Right lung (tissue), 10 donors: ENCODE measurements at places on chromosomes 16 and 17. TPM values are rescaled to one million over a fixed set of nuclear protein-coding genes. Genes with fewer than 3 reads are reported as not detected.

The CDR2 gene
- polyA plus RNA-seq, result 28.7 TPM

DNA sequence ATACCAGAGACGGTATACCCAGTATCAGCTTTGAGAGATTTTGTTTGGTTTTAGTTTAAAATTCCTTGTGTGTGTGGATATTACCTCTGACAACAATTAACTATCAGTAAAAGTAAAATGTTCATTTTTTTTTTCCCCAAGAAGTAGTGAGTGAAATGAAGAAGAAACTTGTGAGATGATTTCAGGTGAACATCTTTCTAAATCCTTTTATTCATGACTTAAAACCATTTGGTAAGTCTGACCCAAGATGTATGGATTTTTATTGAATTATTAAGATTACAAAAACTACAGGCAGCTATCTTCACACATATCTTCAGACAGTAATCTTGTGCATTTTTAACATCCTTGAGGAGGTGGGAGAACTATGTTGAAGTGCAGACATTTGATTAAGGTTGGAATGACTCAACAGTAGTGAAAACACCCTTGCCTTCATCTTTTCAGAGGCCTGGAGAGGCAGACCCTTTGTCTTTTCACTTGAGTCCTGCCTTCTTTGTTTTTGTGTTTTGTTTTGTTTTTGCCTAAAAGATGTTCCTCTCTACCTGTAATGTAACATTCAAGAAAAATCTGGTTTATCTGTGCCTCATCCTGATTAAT lies 240.3 kb upstream of the TBX2 start:
- no peak for DNase-seq

The ZP2 gene
- 1.3 TPM for polyA plus RNA-seq

GRCh38 chr17:50483266-50483665 lies 4.6 kb downstream of the RSAD1 start:
- DNase-seq, result no peak

- no peak for DNase-seq
These were observed 2.2 kb downstream of the NUBP1 start for GRCh38 chr16:10745841-10746240.

GRCh38 chr17:29612094-29612403 lies 10.7 kb downstream of the CORO6 start:
- no peak for DNase-seq

The SMPD3 gene
- 1.9 TPM for polyA plus RNA-seq

DNA sequence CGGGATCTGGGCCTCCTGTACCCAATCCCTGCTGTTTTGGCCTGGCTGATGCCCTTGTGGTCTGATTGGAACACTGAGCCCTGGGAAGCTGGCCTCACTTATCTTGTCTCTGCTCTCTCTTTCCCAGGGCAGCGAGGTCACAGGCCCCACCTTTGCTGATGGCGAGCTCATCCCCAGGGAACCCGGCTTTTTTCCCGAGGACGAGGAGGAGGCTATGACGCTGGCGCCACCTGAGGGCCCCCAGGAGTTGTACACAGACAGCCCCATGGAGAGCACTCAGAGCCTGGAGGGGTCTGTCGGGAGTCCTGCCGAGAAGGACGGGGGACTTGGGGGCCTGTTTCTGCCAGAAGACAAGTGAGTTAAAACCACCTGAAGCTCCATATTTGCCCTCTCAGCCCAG lies 126.0 kb downstream of the RAB11FIP4 start:
- no peak for DNase-seq

The SPATA22 gene
- not detected for polyA plus RNA-seq

GRCh38 chr17:83119987-83120864 lies 40.8 kb downstream of the METRNL start:
- DNase-seq, result no peak

The NACA2 gene
- 2.1 TPM for polyA plus RNA-seq

- no peak for DNase-seq
These were observed 253.8 kb upstream of the CDH11 start for GRCh38 chr16:65375651-65376050.

- DNase-seq, result no peak
These were observed 11.1 kb downstream of the KRT23 start for GRCh38 chr17:40926341-40926740.

GRCh38 chr17:59962739-59963318 lies 1.7 kb downstream of the RNFT1 start:
- DNase-seq, result no peak

DNA sequence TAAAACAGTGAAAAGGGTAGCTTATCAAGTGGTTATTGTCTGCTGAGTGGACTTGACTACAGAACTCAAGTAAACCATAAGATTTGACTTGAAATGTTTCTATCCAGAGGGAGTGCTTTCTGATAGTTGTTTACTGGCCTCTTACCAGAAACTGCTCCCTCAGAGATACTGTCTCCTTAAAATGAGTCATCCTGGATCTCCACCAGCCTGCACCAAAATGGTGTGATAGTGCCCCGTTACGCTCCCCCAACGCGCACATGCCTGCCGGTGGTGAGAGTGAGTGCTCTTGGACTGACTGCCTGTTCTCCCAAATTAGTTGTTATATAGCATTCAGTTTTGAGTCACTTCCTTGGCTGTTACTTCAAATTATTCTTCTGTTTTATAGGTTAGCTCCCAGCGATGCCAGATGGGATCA lies 22.9 kb downstream of the PRCD start:
- peak; percentile 72 for DNase-seq

DNA sequence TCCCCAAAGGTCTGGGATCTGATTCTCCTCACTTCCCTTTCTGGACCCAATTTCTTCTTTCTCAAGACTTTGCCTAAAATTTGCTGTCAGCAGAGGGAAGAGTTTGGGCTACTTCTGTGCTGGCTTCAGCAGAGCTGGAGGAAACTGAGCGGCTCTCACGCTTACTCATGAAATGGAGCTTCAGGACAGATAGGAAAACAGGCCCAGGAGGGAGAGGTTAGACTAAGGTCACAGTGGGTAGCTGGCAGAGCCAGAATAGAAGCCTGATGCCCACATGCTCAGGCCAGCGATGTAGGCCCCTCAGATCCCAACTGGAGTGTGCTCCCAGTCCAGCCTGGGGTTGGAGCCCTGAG lies 593 bp downstream of the SLC38A7 start:
- no peak for DNase-seq

- DNase-seq, result no peak
These were observed 9.0 kb downstream of the MAP2K6 start for GRCh38 chr17:69423450-69423849.

The NXPH3 gene
- 1.4 TPM for polyA plus RNA-seq

The METTL2A gene
- polyA plus RNA-seq, result 19.9 TPM

The HBZ gene
- 4.1 TPM for polyA plus RNA-seq

GRCh38 chr16:14366447-14366846 lies 263.6 kb downstream of the PARN start:
- DNase-seq, result no peak

The SEPTIN12 gene
- 0.38 TPM for polyA plus RNA-seq

DNA sequence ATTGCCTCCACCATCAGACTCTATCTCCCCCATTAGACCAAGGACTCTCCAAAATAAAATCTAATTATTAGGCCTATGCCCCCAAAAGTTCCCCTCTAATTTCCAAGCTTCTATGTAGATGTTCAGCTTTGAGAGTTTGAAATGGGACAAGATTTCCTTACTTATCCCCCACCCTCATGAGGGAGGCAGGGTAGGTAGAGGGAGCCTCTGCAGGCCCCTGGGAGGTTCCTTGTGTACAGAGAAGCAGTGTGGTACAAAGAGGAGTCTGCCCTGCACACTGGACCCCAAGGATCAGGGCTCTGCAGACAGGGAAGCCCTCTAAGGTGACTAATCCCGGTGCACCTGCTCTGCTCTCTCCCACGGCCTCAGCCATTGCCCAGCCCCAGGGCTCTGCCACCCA lies 2.5 kb downstream of the KRT17 start:
- no peak for DNase-seq

GRCh38 chr16:89089120-89089519 lies 4.5 kb upstream of the ACSF3 start:
- DNase-seq, result no peak

GRCh38 chr16:68289621-68290329 lies 21.0 kb downstream of the SLC7A6OS start:
- no peak for DNase-seq

GRCh38 chr16:57628008-57628781 lies at the start of gene ADGRG1:
Gene ADGRG1, plus strand, starts transcription at chr16:57628630. Its CDS starts 21,658 bp downstream, at chr16:57650288.
- no peak for DNase-seq

The PLCG2 gene
- polyA plus RNA-seq, result 7.0 TPM

DNA sequence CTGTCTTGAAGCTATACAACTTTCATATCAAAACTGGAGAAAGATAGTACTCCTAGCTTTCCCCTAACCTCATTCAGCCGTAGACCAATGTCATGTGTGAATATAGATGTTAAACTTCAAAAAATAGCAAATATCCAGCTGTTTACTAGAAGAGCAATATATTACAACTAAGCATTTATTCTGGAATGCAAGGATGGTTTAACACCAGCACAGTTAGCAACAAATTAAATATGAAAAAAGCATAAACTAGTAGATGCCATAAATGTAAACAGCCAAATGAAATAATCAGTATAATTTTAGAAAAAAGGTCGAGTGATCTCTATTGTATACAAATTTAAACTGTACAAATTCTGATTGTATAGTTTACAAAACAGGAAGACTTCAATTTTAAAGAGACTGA lies 59.7 kb downstream of the SDR42E1 start:
- no peak for DNase-seq

The TNFRSF17 gene
- polyA plus RNA-seq, result not detected

DNA sequence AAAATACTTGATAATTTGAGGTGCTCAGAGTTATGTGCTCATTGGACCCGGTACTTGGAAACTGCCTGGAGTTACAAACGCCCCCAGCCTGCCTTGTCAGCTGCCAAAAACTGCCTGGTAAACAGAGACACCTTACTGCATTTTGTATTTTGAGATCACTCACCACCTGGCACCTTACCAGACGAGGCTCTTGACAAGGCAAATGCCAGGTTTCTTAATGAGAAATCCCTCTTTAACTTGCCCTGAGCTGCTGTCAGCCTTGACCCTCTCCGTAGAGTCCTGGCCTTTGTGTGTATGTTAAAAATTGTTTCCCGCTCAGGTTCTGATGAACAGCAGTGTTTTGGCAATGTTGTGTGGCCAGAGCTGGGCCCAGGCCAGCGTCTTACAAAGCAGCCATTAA lies 28.8 kb downstream of the SYT17 start:
- DNase-seq, result no peak

GRCh38 chr16:9115277-9115676 lies 23.8 kb downstream of the HAPSTR1 start:
- DNase-seq, result no peak

The SLC5A11 gene
- polyA plus RNA-seq, result 0.08 TPM

DNA sequence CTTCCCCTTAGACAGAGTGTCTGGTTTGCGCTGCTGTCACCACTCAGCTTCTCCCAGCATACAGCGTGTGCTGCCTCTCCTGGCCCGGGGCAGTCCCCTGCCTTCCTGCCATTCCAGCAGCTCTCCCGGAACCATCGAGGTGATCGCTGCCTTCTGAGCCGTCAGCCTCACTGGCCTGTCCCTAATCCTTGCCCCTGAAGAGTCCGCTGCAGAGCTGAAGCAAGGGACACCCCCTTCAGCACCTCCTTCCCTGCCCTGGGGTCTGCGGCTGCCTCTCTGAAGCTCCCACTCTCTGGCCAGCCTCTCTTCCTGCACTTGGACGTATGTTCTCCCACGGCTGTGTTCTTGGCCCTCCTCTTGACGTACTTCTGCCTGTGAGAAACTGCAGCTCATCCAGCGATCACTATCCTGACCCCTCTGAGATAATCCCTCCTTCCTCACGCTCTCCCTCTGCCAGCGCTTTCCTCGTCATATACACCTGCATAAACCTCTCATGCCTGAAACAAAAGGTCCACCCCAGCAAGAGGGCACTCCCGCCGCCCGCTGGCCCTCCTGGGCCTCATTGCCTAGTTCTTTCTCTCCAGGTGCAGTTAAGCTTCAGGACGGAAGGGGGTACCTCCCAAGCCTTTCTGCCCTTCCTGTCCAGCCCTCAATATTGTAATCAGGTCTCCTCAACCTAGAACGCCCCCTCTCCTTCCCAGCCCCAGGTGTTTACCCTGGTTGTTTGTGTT lies 220.6 kb upstream of the CHMP6 start:
- no peak for DNase-seq

- DNase-seq, result no peak
These were observed 287.8 kb downstream of the SOX9 start for GRCh38 chr17:72408641-72409040.

DNA sequence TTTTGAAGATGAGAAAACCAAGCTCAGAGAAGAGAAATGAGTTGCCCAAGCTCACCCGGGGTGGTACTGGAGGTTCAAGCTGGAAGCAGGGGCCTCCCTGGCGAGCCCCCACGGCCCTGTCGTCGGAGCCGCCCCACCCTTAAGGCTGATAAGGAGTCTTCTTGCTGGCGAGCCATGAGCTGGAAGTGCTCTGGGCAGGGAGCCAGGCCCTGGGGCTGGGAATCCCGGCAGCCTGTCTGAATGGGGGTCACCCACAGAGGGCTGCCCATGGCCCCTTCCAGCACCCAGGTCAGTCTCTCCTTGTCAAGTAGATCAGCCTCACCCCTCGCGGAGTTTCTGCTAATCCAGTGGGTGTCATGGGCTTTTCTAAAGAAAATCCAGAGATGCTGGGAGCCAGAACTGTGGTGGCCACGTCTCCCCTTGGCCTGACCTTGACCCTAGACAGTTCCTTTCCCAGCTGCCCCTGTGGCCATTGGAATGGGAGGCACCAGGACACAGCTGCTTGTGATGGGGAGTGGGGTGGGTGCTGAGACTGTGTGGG lies 1.2 kb upstream of the P2RX1 start:
- peak; percentile 62 for DNase-seq

DNA sequence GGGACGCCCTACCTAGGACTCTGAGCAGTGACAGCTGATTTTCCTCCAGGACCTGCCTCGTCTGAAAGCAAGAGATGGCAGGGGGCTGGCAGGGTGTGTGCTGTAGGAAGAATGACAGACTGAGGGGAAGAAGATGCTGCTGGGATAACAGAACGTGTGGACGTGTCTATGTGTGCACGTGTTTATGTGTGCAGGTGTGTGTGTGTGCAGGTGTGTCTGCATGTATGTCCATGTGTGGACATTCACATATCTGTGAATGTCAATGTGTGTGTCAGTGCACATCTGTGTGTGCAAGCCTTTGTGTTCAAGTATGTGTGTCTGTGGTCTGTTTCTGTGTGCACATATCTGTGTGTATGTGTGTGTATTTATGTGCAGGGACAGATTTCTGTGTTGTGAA lies 132.5 kb downstream of the SDK2 start:
- no peak for DNase-seq

The TPSD1 gene
- polyA plus RNA-seq, result not detected

The SPN gene
- 2.7 TPM for polyA plus RNA-seq

The KREMEN2 gene
- polyA plus RNA-seq, result 0.19 TPM

DNA sequence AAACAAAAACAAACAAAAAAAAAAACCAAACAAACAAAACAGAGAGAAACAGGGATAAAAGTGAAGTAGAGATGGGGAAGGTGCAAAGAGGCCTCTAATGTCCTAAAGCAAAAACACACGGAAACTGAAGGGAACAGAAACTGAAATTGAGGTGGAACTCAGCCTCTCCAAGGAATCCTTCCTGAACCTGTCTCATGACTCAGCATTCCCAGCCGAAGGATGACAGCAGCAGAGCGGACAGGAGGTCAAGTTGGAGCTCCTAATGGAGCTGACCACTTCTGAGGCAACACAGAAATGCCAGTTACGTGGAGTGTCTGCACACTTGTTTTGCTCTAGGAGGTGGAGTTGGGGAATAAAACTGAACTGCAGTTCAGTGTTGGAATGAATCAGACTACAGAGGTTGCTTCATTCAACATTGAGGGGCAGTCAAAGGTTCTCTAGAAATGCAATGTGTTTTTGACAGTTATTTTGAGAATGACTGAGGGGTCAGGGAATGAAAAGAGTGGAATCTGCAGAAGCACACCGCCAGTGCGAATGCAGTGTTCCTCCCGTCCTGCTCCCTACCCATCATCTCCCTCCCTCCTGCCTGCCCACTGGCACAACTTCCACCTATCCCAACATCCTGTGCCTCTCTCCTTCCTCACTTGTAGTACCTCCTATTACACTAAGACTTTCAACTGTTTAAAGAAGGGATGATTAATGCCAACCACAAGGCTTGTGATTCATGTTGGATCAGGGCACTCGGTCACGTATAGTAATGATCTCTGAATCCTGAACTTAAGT lies 6.3 kb downstream of the UBE2O start:
- no peak for DNase-seq
